ENCODE measurements at places on chromosomes 6 and 20.

- DNase-seq = no peak
Observed at GRCh38 chr6:31042806-31043205, 32.5 kb downstream of the MUC22 start.

GRCh38 chr6:149963212-149963461 is 606 bp upstream of the ULBP1 start:
- DNase-seq = no peak

DNA sequence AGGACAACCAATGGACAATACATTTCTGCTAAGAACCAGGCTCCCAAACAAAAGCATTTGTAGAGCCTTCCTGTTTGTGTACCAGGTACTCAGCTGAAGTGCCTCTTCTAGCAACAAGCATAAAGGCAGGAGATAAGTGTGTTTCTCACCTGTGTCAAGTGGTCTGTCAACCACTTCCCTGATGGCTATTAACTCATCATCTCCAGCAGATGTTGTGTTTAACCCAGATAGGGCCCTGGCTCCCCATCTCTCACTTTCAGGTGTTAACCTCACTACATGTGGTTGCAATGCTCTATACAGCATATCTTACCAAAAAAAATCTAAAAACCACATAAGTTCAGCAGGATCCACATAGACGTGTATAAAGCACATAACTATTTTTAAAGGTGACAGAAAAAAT is 9.6 kb upstream of the IL17A start:
- DNase-seq = no peak

GRCh38 chr20:10883166-10883565 is 209.4 kb upstream of the JAG1 start:
- no peak for DNase-seq

DNA sequence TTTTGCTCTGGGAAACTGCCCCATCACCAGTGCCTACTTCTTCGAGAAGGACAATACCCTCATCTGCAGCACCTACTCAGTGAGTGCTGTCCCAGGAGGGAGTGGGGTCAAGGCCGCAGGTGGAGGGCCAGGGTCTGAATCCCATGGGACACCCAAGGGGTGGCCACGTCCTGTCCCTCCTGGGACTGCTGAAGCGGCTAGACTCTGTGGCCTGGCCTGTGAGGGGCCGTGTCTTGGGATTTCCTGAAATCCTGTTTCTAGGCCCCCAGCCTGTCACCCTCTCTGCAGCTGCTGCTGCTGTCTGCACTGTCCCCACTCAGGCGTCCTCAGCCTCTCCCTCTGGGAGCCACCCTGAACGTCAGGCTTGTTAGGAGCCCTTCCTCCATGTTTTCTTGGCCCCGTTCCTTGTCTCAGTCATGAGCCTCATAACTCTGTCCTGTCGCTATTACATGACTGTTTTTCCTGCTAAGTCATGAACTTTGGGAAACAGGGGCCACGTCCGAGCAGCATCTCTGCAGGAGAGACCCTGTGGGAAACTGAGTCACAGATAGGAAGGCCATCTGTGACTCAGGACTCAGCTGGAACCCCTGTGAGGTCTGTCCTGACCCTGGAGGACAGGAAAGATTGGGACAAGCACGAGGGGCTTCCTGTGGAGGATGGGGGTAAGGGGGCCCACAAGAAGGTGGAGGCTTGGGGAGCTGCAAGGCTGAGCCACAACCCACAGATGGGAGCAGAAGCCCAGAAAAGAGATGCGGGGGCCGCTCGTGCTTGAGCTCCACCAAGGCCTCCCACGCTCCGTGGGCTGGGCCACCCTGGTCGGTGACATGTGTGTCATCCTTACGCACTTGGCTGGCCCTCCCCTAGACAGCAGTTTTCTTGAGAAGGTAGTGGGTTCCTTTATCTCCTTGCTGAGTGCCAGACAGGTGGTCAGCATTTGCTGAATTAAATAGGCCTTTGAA is 49.9 kb downstream of the EFCAB8 start:
- no peak for DNase-seq

All from esophagus squamous epithelium (tissue), 5 donors.